ENCODE measurements at places on chromosomes 6 and 20. TPM values are rescaled to one million over a fixed set of nuclear protein-coding genes. Genes with fewer than 3 reads are reported as not detected.

The STMND1 gene
- not detected for total RNA-seq

The ZBTB46 gene
- total RNA-seq, result 3.7 TPM

The GPR6 gene
- total RNA-seq, result not detected

The RHAG gene
- total RNA-seq, result not detected

The GTSF1L gene
- total RNA-seq, result not detected

The FRK gene
- 0.52 TPM for total RNA-seq

The GGT7 gene
- total RNA-seq, result 17.1 TPM

The PAK5 gene
- not detected for total RNA-seq

The CYP24A1 gene
- total RNA-seq, result 2.1 TPM

The TBPL1 gene
- 27.3 TPM for total RNA-seq

The SNAI1 gene
- 12.4 TPM for total RNA-seq

The SLC52A3 gene
- not detected for total RNA-seq

The SLC22A7 gene
- not detected for total RNA-seq

Measured in epithelial cell of alveolus of lung (primary cell).